ENCODE measurements at places on chromosomes 4 and X. TPM values are rescaled to one million over a fixed set of nuclear protein-coding genes. Genes with fewer than 3 reads are reported as not detected.

SULT1E1 gene
- not detected for total RNA-seq

GAGE12C gene
- not detected for total RNA-seq

MAGEB10 gene
- total RNA-seq, result not detected

GAGE1 gene
- total RNA-seq, result not detected

GAGE12J gene
- total RNA-seq, result not detected

PPARGC1A gene
- 126 TPM for total RNA-seq

CLCN4 gene
- total RNA-seq, result 1.1 TPM

AFF1 gene
- 77.1 TPM for total RNA-seq

SLC34A2 gene
- not detected for total RNA-seq

DCAF8L2 gene
- not detected for total RNA-seq

TMEM271 gene
- not detected for total RNA-seq

RASL11B gene
- total RNA-seq, result 0.64 TPM

CLNK gene
- total RNA-seq, result not detected

FGD1 gene
- 2.4 TPM for total RNA-seq

CLOCK gene
- total RNA-seq, result 6.7 TPM

FAM236B gene
- not detected for total RNA-seq

SYN1 gene
- total RNA-seq, result 0.16 TPM

REPS2 gene
- total RNA-seq, result 10.8 TPM

SMIM31 gene
- total RNA-seq, result 11.1 TPM

PDHA1 gene
- 77.4 TPM for total RNA-seq

NUDT10 gene
- not detected for total RNA-seq

HSFX3 gene
- total RNA-seq, result not detected

SSX4 gene
- total RNA-seq, result not detected

CDX4 gene
- total RNA-seq, result not detected

NAP1L3 gene
- total RNA-seq, result not detected

PNMA5 gene
- not detected for total RNA-seq

TAF7L gene
- 0.75 TPM for total RNA-seq

STATH gene
- total RNA-seq, result not detected

NEUROG2 gene
- total RNA-seq, result not detected
